Stimulated activated CD4-positive, alpha-beta T cell treated with anti-CD3 and anti-CD28 coated beads, TNF-alpha, amount 100 ng/mL, for 4 hours (primary cell): ENCODE measurements at places on chromosomes 6 and 20.
A peak's percentile ranks its signal among the peaks of the same experiment; 100 is the strongest.

DNA sequence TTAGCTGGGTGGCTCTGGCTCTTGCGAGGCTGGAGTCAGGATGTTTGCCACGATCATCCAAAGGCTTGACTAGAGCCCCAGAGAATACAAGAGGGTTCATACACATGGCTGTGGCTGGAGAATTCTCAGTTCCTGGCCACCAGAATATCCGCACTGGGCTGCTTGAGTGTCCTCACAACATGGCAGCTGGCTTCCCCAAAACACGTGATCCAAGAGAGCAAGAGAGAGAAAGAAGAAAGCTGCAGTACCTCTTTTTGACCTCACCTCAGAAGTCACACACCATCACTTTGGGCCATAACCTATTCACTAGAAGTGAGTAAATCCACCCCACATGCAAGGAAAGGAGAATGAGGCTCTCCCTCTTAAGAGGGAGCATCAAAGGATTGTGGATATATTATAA lies 21.5 kb upstream of the BPIFB1 start:
- DNase-seq = no peak

GRCh38 chr6:130306377-130306776 lies 59.4 kb upstream of the TMEM200A start:
- no peak for DNase-seq

- DNase-seq = no peak
Observed at GRCh38 chr6:45746046-45746445, 269.6 kb downstream of the CLIC5 start.

GRCh38 chr6:44593539-44593944 lies 206.0 kb downstream of the CDC5L start:
- DNase-seq = peak; percentile 10

- DNase-seq = no peak
Observed at GRCh38 chr20:52231230-52231746, 39.7 kb upstream of the ZFP64 start.

DNA sequence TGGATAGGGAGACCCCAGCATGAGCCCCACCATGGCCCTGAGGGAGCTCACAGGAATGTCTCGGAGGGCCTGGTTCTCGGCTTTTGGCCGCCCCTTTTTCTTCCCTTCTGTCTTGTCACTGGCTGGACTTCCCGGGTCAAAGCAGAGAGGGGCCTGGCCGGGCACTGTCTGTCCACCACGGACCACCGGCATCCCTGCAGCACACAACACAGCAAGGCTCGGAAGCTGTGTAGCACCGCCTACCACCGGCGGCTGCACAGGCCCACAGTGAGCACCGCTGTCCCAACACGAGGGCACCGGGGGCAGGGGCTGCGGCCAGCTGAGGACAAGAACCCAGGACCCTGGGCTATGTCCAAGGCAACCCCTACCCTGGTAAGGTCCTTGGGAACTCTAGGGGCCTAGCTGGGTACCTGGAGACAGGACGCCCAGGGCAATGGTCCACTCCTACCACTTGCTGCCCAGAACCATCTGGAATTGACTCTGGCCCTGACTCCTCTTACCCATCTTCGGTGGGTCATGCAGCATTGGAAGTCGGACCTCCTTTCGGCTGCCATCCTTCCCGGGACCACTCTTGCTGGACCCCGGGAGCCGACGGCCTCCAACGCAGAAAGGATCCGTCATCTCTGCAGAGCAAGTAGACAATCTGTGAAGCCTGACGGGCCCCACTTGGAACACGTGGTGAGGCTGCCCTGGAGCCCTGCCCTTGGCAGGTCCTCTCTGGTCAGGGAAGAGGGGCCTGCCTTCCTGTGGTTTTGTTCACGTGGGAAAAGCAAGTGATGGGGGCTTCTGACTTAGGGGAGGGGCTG lies 2.2 kb downstream of the ZNF512B start:
- DNase-seq = no peak

GRCh38 chr6:43873806-43874714 lies 104.0 kb downstream of the VEGFA start:
- DNase-seq = no peak

DNA sequence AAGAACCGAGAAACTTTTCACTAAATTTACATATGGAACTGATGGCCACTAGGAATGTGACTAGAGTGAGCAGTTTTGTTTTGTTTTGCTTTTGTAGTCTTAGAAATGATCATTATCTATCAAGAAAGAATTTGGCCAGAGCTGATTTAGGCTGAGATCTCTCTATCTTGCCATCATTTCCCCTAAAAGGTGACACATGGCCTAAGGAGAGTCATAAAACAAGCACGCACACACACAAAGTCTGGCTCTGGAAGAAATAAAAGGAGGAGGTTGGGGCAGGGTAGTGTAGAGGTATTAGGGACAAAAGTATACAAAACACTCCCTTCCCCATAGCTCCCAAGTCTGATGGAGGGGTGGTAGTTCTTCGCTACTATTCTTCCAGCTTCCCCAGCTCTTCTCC lies 56.4 kb downstream of the RIPOR2 start:
- no peak for DNase-seq

DNA sequence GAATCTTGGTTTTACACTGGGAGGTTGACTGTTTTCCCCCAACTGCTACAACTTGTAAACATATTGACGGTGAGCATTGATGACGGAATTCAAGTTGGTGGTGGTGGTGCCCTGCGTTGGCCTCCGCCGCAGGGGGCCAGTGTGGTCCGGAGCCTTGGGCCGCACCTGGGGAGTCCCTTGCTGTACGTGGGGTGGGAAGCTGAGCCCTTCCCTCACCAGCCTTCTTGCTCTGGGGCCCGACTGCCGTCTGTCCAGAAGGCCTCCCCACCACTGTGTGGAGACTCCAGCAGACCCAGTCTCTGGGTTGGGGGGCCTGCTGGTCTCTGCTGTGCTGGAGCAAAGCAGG lies 11.4 kb downstream of the GATA5 start:
- DNase-seq = no peak

DNA sequence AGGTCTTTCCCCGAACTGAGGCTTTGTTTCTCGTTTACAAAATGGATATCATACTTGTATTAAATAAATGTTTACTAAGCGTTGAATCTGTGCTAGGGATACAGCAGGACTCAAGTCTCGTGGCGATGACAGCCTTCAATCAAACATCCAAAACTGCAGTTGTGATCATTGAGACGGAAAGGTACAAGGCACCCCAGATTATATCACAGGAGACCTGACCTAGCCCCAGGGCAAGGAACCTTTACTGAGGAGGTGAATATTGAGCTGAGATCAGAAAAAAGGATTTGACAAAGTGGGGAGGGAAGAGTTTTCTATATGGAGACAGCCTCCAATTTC lies 476 bp downstream of the AAR2 start:
- DNase-seq = no peak

- DNase-seq = no peak
Observed at GRCh38 chr20:52596256-52596655, 375.9 kb upstream of the TSHZ2 start.

DNA sequence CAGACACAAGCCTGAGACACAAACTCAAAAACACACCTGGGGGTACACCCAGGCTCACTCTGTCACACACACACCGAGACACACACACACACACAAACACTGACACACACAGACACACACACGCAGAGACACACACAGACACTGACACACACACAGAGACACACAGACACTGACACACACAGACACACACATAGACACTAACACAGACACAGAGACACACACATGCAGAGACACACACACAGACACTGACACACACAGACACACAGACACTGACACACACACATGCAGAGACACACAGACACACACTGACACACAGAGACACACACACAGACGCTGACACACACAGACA lies 14.4 kb upstream of the ABHD16B start:
- no peak for DNase-seq

- DNase-seq = peak; percentile 26
Observed at GRCh38 chr6:129671442-129672340, 38.3 kb downstream of the ARHGAP18 start.

GRCh38 chr6:44255105-44255808 lies 2.1 kb downstream of the SLC35B2 start:
- no peak for DNase-seq

DNA sequence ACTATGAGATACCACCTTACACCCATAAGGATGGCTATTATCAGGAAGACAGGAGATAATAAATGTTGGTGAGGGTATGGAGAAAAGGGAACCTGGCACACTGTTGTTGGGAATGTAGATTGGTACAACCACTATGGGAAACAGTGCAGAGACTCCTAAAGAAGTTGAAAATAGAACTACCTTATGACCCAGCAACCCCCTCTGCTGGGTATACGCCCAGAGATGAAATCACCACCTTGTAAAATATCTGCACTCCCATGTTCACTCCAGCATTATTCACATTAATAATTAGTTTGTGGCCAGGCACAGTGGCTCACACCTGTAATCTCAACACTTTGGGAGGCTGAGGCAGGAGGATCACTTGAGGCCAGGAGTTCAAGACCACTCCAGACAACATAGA lies 26.8 kb downstream of the ZBTB9 start:
- DNase-seq = no peak

- no peak for DNase-seq
Observed at GRCh38 chr20:62183426-62184142, 756 bp downstream of the MTG2 start.

GRCh38 chr20:2559279-2559626 lies 22.9 kb downstream of the TMC2 start:
- no peak for DNase-seq

- DNase-seq = no peak
Observed at GRCh38 chr6:79708095-79708791, 77.1 kb downstream of the SH3BGRL2 start.

DNA sequence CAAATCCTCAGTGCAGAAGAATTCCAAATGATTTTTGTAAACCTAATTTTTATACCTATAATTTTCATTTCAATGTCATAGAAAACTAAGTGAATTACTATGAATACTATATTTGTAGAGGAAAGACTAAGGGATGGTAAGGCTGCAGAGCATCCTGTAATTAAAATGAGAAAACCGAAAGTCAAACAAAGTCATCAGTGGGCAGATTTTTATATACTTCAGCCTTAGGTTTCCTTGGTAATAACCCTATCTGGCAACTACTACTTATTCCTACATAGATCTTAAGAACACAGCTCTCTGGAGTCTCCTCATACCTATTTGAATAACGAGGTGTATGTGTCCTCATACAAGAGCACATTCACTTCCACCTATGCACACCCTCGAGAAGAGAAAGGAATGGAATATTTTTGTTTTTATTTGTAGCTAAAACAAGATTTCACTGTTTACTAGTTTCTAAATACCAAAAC lies 117.9 kb upstream of the SGK1 start:
- DNase-seq = no peak

GRCh38 chr20:59807909-59808728 lies 125.3 kb downstream of the SYCP2 start:
- no peak for DNase-seq

GRCh38 chr20:48735112-48735511 lies 92.7 kb downstream of the PREX1 start:
- DNase-seq = no peak
